AG09319 (cell line): ENCODE measurements at places on chromosomes 11 and 22.

DNA sequence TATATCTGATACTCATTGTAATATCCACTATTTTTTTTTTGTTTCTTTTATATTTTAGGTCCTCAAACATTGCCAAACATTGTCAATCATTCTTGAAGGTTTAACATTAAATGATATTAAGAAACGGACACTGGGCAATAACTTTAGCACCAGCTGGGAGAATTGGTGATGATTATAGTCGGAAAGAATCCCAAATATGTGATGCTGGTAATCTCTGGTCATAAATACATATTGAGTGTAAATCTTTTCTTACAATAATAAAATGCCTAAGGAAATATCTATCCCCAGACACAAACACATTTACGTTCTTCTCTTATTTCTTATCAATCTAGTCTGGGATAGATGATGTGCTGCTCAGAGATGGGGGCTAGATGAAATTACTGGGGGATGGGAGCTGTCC lies 25.2 kb downstream of the OR51E2 start:
- DNase-seq = no peak

DNA sequence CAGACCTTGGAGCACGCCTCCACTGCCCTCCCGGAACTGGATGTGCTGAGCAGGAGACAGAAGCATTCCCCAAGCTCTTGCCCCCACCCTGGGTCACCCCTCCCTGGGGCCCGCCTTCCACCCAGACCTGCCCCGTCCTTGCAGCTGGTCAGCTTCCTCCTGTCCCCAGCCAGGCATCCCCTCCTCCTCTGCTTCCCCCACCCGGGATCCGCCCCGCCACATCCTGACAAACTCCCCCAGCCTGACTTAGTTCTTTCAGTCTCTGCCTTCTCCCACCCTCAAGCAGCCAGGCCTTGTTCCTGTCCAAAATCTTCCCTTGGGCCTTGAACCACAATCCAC lies 1.1 kb upstream of the PLXNB2 start:
- DNase-seq = no peak

GRCh38 chr11:57815476-57815875 lies 53.9 kb downstream of the CTNND1 start:
- DNase-seq = no peak

- DNase-seq = no peak
Measured at GRCh38 chr11:11444027-11444803, 91.2 kb upstream of the CSNK2A3 start.

DNA sequence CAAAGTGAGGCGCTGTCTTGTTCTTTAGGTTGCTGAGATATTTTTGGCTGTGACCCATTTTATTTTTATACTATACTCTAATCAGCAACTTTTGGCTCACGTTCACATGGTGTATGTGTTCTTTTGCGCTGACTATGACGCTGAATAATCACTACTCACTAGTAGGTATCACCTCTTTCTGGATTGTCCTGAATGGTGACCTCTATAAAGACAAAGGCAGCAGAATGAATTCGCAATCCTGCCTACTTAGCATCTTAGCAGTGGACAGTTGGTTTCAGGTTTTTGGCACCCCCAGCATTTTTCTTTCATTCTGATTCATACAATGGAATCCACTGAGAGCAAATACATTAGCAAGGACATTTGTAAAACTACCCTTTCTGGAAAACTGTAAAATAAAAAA lies 351.3 kb downstream of the JRKL start:
- no peak for DNase-seq

DNA sequence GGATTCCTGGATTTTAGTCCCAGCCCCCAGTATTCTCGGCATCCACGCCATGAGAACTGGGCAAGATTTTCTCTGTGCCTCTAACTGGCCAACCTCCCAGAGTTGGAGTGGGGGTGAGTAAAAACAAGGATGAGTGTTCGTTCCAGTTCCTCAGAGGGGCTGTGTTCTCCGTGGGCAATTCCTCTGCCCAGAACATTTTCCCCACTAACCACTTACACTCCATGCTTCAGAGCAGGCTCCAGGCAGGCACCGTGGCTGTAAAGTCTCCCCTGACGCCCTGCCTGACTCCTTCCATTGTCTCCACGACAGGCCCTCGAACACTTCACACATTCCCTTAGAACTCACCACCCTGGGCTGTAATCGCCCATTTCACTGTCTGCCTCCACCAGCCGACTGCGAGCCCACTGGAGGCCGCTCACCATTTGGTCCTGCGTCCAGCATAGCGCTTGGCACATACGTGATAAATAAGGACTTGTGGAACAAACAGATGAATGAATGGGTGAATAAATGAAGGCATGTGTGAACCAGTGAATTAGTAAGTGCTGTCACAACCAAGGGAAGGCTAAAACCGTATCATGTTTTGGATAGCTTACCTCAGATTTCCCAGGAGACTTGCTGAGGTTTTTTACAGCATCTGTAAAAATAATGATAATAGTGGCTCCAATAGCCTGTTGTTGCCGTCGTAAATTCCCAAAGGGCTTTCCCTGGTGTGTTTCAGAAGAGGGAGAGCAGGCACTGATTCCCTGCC lies 6.1 kb downstream of the APLNR start:
- no peak for DNase-seq
